ENCODE measurements at places on chromosomes 12 and 14. TPM values are rescaled to one million over a fixed set of nuclear protein-coding genes. Genes with fewer than 3 reads are reported as not detected.

Gene C12orf60
- total RNA-seq: 0.55 TPM

Gene FOXN4
- total RNA-seq: not detected

Gene L3HYPDH
- total RNA-seq: 24.5 TPM

Gene CYP27B1
- not detected for total RNA-seq

Gene DACT1
- total RNA-seq: 3.7 TPM

Gene OVCH1
- total RNA-seq: not detected
